ENCODE measurements at places on chromosomes 5 and 9. TPM values are rescaled to one million over a fixed set of nuclear protein-coding genes. Genes with fewer than 3 reads are reported as not detected.

ITGA2 gene
- 21.8 TPM for total RNA-seq

EIF4E1B gene
- not detected for total RNA-seq

FOXD4L3 gene
- total RNA-seq = not detected

ACSL6 gene
- 0.07 TPM for total RNA-seq

CDK9 gene
- total RNA-seq = 36.9 TPM

SPATA6L gene
- total RNA-seq = not detected

HTR1A gene
- not detected for total RNA-seq

NR5A1 gene
- total RNA-seq = not detected

ADAMTS6 gene
- 21.1 TPM for total RNA-seq

GBGT1 gene
- total RNA-seq = 0.96 TPM

PPP2R2B gene
- total RNA-seq = 9.9 TPM

ARHGEF28 gene
- 15.9 TPM for total RNA-seq

MEIKIN gene
- total RNA-seq = not detected

DOCK2 gene
- 68.9 TPM for total RNA-seq

IGFBPL1 gene
- 0.14 TPM for total RNA-seq

POLR1E gene
- total RNA-seq = 40.3 TPM

NUDT12 gene
- 18.5 TPM for total RNA-seq

ECM2 gene
- not detected for total RNA-seq

SPINK13 gene
- not detected for total RNA-seq

FOXD4L4 gene
- not detected for total RNA-seq

FCN2 gene
- total RNA-seq = not detected

ZNF782 gene
- 12.5 TPM for total RNA-seq

CLIC3 gene
- 126 TPM for total RNA-seq

IFNA1 gene
- not detected for total RNA-seq

CD14 gene
- total RNA-seq = 2.3 TPM

TOR4A gene
- 94.5 TPM for total RNA-seq

NUTM2F gene
- total RNA-seq = not detected

MARVELD2 gene
- not detected for total RNA-seq

DDX46 gene
- total RNA-seq = 41.8 TPM
